ENCODE measurements at places on chromosomes 3 and 15. TPM values are rescaled to one million over a fixed set of nuclear protein-coding genes. Genes with fewer than 3 reads are reported as not detected.
A peak's percentile ranks its signal among the peaks of the same experiment; 100 is the strongest.

GRCh38 chr3:46406788-46407611 lies at the start of the genes CCR5AS and CCRL2:
Gene CCR5AS, minus strand, starts transcription at chr3:46407066.
Gene CCRL2, plus strand, starts transcription at chr3:46407259. Its CDS starts 821 bp downstream, at chr3:46408080.
- DNase-seq: peak; percentile 67

GRCh38 chr15:79960502-79961212 lies 10.3 kb downstream of the BCL2A1 start:
- no peak for DNase-seq

VPS33B gene
- total RNA-seq: 11.3 TPM

DNA sequence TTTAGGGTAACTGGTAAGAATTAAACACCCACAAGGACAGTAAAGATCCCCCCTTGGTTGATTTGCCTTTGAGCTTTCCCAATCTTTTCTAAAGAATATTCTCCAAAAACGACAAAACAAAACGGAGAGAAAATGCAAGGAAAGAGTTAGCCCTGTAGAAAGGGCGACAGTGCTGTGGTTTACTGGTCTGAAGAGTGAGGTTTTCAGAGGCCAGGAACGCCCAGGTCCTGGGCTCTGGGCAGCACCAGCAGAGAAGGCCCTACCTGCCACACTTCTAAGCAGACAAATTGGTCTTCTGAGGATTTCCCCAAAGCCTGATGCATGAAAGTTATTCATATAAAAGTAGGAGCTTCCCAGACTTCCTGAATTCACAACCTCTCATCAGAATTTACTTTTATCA lies 119.3 kb downstream of the KCNMB2 start:
- no peak for DNase-seq

DNA sequence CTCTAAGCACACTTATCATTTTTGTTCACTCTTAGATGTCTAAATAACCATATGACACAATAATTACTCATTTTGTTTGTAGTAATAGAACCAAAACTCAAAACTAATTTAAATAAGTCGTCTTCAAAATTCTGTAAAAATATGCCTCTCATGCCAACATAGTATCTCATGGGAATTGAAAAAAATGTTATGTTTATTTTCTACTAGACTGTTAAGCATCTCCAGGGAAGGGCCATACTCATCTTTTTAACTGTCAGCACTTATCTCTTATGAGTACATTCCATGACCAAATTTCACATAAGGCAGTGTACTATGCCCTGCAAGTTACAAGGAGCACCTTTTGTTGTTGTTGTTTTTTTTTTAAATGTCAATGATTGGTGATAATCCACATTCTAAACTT lies 18.3 kb upstream of the USF3 start:
- no peak for DNase-seq

Measured in Daoy (cell line).